ENCODE measurements at places on chromosomes 16 and 17.
A peak's percentile ranks its signal among the peaks of the same experiment; 100 is the strongest.

DNA sequence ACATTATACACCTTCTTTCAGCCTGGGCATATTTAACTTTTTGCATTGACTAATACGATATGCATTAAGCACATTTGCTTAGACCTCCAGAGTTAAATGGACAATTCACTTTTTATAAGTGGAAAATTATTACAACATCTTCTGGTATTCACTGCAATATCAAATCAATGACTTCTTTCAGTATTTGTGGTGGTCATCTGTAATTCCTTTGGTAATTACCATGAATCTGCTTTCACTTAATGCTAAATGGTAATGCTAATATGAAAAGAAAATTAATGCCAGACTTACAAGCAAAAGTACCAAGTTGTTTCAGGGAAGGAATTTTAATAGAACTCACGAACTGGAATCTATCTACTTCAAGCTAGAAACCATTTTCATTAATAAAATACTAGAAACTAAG lies 6.4 kb downstream of the GPATCH8 start:
- DNase-seq, result no peak

- peak; percentile 64 for DNase-seq
Observed at GRCh38 chr17:17568772-17569195, 22.7 kb downstream of the PEMT start.

GRCh38 chr16:30018731-30019158 lies 4.3 kb upstream of the C16orf92 start:
- DNase-seq, result peak; percentile 31

GRCh38 chr16:26457095-26457494 lies 609.6 kb upstream of the C16orf82 start:
- no peak for DNase-seq

GRCh38 chr16:14321542-14321941 lies 250.4 kb downstream of the MRTFB start:
- DNase-seq, result peak; percentile 53
